ENCODE measurements at places on chromosomes 12 and 14. TPM values are rescaled to one million over a fixed set of nuclear protein-coding genes. Genes with fewer than 3 reads are reported as not detected.

- DNase-seq = no peak
Measured at GRCh38 chr12:15979096-15980092, 68.3 kb downstream of the DERA start.

GRCh38 chr12:12947902-12948301 is 4.1 kb downstream of the GPRC5D start:
- no peak for DNase-seq

DNA sequence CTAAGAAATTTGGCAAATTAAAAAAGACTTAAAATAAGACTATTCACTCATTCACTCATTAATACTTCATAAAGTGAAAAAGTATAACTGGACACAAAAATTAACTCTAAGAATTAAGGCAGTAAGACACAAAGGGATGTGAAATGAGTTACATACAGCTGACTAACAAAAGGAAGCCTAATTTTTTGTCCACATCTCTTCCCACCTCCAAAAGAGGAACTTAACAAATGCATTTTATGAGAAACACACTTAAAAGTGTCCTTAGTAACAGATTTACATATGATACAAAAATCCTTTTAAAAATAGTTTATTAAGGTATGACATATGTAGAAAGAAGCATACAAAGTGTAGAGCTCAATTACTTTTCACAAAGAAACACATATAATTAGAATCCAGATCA is 88.9 kb downstream of the NUMB start:
- DNase-seq = no peak

Gene TAS2R8
- total RNA-seq = not detected

Gene LMBR1L
- total RNA-seq = 44.1 TPM

DNA sequence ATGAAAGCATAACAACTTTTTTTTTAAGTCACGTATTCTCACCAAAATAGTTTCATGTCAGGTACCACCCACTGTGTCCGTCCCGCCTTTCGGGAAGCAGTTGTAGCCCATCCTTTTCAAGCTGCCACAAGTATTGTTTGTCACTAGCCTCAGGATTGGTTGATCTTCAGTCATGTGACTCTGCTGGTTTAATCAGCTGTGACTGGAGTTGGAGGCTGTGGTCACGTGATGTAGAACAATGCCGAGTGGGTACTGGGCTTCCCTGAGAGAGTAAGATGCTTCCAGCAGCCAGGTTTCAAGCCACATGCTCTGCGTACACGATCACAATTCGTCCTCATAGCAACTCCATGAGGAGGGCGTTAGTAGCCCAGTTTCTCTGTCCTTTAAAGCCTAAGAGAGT is 83.0 kb upstream of the WSCD2 start:
- no peak for DNase-seq

Gene TRPV4
- 2.4 TPM for total RNA-seq

Measured in omental fat pad (tissue), 4 donors.